ENCODE measurements at places on chromosomes 7 and 10.
A peak's percentile ranks its signal among the peaks of the same experiment; 100 is the strongest.

GRCh38 chr7:129702316-129702715, 90.8 kb downstream of the NRF1 start:
- no peak for DNase-seq

- DNase-seq, result no peak
Observed at GRCh38 chr7:25381818-25382589, 153.7 kb upstream of the NPVF start.

- DNase-seq, result no peak
Observed at GRCh38 chr10:13920031-13920430, 333.3 kb downstream of the PRPF18 start.

- DNase-seq, result no peak
Observed at GRCh38 chr10:113566888-113567287, 14.0 kb downstream of the HABP2 start.

DNA sequence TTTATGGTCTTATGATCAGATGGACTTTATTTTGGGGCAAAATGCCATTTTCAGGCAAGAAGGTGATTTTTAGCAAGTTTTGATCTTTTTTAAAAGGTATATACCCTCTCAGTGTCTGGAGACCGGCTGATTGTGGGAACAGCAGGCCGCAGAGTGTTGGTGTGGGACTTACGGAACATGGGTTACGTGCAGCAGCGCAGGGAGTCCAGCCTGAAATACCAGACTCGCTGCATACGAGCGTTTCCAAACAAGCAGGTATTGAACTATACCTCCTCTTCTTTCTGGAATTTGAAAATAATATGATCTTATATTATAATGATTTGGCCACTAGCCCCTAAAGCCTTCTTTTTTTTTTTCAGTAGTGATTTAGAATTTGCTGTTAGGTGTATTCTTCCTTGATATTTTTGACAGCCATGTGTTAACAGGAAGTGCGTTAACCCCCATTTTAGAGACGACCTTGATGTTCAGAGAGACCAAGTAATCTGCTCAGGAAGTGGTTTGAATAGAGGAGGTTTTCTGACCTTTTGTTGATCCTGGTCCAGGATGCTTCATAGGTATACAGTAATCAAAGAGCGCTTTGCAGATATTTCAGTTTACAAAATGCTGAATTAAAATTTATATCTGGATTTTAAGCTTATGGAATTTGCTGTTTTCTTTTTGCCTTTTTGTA, 6.2 kb downstream of the BUB3 start:
- no peak for DNase-seq

DNA sequence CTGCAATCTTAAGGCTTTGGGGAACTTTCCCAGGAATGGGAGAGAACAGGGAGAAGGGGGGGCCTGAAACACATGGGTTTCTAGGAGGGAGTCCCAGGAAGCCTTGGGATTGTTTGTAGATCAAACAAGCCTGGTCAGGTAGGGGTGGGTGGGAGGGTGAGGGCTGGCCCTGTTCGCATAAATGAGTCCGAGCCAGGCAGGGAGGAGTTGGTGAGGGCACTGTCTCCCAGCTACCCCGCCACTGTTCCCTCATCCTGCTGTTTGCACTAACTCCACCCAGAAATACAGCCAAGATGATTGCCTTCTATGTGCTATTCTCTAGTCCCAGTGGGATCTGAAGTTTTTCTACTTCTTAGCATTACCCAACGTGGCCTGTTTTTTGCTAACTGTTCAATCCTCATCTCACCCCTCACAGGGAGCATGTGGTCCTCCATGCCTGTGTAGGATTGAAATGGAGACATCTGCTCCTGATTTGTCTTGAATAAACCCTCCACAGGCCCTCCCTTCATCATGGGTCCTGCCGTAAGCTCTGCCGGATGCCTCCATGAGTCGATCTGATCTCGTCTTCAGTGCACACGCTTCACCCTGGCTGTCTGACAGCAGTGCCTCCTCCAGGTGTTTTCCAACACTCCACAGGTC, 257.0 kb downstream of the COBL start:
- no peak for DNase-seq

GRCh38 chr10:66828957-66829356, 96.9 kb upstream of the LRRTM3 start:
- no peak for DNase-seq

- no peak for DNase-seq
Observed at GRCh38 chr7:101124376-101125056, 2.4 kb upstream of the SERPINE1 start.

GRCh38 chr7:36277249-36277542, 112.5 kb upstream of the ANLN start:
- DNase-seq, result no peak

DNA sequence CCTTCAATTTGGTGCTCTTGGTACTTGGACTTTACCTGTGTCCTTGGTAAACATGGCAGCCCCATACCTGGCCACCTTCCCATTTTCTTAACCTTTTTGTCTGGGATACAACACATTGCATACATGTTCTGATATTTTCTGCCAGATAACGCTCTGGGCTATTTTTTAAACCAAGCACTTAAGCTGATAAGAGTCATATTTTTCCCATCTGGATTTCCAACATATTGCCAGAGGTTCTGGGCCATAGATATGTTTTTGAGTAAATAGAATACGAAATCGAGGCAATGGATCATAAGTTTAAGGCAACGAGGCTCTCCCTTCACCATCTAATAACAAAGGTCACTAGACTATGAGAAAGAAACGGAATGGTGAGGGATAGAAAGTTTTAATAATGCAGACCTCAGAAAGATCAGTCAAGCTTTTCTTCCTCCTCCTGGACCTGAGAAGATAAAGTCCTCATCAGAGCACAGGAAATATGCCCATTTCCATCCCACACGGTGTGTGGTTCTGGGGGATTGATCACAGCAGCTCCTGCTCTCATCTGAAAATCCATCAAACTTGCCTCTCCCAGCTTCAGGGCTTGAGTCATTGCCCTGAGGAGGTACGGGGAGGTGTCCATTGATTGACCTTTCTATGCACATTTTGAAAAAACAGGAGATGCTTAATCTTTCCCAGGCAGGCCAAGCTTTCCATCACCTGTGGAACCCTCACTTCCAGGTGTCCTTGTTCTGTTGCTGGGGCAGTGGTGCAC, 257.2 kb downstream of the GFRA1 start:
- peak; percentile 35 for DNase-seq

GRCh38 chr7:16698200-16698905, 52.4 kb downstream of the BZW2 start:
- no peak for DNase-seq

DNA sequence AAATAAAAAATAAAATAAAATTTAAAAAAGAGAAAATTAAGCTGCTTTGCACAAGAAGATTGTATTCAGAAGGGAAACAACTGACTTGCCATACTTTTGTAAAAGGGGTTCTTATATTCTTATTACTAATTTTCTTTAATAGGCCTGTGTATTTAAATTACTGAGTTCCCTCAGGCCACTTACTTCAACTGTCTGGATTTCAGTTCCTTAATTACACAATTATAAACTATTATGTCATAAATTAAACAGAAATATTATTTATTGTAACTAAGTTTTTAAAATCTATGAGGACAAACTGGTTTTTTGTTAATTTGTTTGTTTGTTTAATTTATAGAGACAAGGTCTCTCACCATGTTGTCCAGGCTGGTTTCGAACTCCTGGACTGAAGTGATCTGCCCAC, 22.4 kb upstream of the MICU1 start:
- no peak for DNase-seq

DNA sequence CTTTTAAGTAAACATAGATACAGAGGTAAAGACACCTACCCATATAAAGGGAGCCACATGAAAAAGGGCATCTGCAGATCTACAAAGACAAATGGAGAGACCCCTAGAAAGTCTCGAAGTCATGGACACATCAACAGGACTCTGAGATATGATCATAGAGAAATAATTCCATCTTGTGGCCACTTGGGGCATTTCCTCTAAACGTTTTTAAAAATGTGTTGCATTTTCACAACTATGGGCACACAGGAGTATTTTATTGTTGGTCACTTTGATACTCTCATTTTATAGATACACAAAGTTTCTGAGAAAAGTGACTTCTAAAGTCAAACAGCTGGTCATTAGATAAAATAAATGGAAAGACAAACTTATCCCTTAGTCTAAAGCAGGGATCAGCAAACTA, 87.1 kb downstream of the CRTAC1 start:
- no peak for DNase-seq

DNA sequence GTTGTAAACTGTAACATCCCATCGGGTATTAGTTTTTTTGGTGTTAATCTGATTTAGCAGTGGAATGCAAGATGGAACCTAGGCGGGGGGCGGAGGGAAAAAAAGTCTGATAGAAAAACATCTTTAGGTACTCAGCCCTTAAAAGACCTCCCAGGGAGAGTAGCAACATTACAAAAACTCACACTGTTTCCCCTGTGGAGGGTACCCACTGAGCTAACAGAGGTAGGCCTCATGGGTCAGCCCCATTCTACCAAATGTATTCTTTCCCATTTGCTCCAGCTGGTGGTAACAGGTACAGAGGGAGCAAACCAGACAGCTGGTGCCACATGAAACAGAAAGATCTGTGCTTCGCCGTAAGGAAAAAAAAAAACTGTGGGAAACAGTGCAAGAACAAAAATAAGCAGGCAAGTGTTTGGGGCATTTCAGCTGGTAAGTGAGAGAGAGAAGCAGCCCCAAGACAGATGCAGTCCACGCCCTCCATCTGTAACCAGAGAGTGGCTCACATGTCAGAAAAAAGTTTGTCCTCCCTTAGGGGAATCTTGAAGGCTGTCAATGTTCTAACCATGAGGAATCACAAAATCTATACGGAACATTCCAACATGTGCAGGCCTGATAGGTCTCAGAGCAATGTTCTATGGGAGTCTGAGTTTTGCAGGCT, 65.3 kb downstream of the HOXA1 start:
- DNase-seq, result no peak

GRCh38 chr7:151175793-151176311, 8.4 kb upstream of the GBX1 start:
- no peak for DNase-seq

- DNase-seq, result no peak
Observed at GRCh38 chr7:101823096-101823495, 5.7 kb downstream of the CUX1 start.

GRCh38 chr10:76903387-76903945, 734.1 kb downstream of the KCNMA1 start:
- DNase-seq, result no peak

GRCh38 chr7:50821457-50822008, 38.8 kb upstream of the GRB10 start:
- no peak for DNase-seq

DNA sequence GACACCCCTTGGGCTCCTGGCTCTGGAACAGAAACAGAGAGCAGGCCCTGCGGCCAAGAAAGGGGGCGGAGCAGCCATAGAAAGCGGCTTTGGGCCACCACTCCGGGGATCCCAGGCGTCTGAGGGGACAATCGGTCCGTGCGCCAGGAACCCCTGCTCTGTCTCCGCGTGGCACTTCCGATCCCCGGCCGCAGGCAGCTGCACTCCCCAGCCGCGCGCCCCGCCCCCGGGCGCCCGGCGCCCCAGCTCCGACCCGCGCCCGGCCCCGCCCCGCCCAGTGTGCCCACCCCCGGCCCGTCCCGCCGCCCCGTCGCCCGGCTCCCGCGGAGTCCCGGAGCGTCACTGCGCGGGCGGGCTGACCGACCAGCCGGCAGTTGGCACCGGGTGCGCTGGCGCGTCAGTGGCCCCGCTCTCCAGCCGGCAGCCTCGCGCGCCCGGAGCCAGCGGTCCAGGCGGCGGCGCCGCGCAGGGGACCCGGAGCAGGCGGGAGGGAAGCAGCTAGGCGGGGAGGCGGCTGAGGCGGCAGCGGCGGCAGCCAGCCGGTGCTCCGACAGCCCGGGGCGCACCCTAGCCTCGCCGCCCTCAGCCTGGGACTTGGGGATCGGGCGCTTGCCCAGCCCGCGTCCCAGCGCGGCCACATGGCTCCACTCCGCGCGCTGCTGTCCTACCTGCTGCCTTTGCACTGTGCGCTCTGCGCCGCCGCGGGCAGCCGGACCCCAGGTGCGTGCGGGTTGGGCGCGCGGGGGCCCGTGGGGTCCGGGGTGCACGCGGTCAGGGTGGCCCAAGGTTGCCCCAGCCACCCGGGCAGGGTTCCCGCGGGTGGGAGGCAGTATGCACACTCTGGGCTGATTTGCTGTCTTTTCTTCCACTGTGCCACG, at the start of gene ADAMTS14:
TSS of gene ADAMTS14 (plus strand) at position 342 of the 878 bp plus-strand sequence. CDS start at position 639, 297 bp downstream.
- no peak for DNase-seq

DNA sequence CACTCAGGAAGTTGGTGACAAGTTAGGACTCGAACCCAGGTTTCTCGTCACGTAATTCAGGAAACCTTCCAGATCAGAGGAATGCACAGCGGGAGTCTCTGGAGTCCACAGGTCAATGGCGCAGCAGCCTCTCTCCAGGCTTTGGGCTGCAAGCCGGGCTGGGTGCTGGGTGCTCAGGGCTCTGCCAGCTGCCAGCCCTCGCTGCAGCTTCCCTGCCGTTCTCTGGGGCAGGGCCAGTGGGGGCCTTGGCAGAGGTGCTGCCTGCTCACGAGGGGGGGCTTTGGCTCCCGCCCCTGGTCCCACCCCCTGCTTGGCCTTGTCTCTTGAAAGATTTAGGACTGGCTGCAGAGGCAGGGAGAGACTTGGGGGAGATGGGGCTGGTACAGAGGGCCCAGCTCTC, at the start of gene TACR2:
TSS of gene TACR2 (minus strand) at position 224 of the 400 bp plus-strand sequence. CDS start 595 bp downstream, outside the sequence.
- no peak for DNase-seq

- no peak for DNase-seq
Observed at GRCh38 chr7:5773661-5774086, 7.8 kb downstream of the RNF216 start.

DNA sequence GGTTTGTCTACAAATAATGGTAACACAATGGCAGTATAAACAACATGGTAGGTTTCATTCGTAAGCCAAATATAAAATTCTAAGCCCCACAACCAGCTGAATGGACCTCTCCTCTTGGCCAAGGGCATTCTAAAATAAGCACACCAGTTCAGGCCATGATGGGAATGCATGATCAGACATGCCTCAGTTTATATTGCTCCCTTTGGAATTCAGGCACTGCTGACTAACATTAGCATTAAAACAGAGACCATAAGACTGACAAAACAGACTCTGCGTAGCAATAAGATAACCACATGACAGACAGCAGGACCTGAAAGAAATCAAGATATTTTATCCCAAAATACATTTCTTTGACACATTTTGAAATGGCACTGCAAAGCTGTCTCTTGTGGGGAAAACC, 125.8 kb downstream of the FAM107B start:
- no peak for DNase-seq

DNA sequence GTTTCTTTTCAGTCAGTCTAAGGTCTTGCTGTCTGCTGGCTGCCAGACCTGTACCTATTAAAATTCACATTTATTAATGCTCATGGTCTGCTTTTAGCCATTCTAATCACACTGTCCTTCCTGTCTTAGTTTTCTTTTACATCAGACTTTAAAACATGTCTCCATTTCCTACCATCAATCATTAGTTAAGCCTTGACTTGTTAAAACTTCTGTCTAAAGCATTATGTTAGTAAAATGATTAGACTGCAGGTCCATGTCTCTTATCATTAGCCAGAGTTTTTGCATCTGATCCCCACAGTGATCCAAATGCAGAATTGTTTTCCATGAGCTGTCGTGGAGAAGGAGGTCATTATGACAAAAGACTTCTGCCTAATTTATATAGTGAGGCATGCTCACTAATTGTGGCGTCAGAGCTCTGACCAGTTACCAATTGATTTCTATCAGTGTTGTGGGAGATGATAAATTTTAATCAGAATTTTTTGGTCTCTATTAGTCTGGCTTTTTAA, 226.5 kb downstream of the DKK1 start:
- DNase-seq, result peak; percentile 5
